ENCODE measurements at places on chromosomes 3 and 15. TPM values are rescaled to one million over a fixed set of nuclear protein-coding genes. Genes with fewer than 3 reads are reported as not detected.

PRTG gene
- 3.0 TPM for total RNA-seq

ACAN gene
- 0.47 TPM for total RNA-seq

LTK gene
- total RNA-seq: not detected

SHC4 gene
- 5.5 TPM for total RNA-seq

VIPR1 gene
- total RNA-seq: 0.16 TPM

LRRC31 gene
- total RNA-seq: not detected

DLL4 gene
- total RNA-seq: 4.8 TPM
